ENCODE measurements at places on chromosomes 2 and 18. TPM values are rescaled to one million over a fixed set of nuclear protein-coding genes. Genes with fewer than 3 reads are reported as not detected.

Gene RASGRP3
- 14.1 TPM for total RNA-seq

Gene CHRNA1
- total RNA-seq, result not detected

Gene TGFA
- total RNA-seq, result 18.2 TPM

Gene TRAPPC12
- 72.7 TPM for total RNA-seq

Gene FAP
- 2.3 TPM for total RNA-seq

Gene VWA3B
- 2.8 TPM for total RNA-seq

Gene VIL1
- not detected for total RNA-seq

Gene GAD1
- 163 TPM for total RNA-seq

Gene IL1F10
- total RNA-seq, result not detected

Gene MYL12A
- total RNA-seq, result 63.0 TPM

Gene SETBP1
- 42.0 TPM for total RNA-seq

Gene DSG1
- 0.23 TPM for total RNA-seq

Gene ZBTB7C
- total RNA-seq, result 9.9 TPM

Gene SIX3
- 7.4 TPM for total RNA-seq

Gene CFC1
- total RNA-seq, result 9.2 TPM

Gene VIT
- total RNA-seq, result 0.23 TPM

Gene MYO7B
- under 0.01 TPM for total RNA-seq

Gene ABCB11
- total RNA-seq, result 1.2 TPM

Gene SERPINB13
- under 0.01 TPM for total RNA-seq

Gene SH3BP4
- total RNA-seq, result 20.5 TPM

Gene PAPOLG
- total RNA-seq, result 50.3 TPM

Gene DUSP19
- 10.6 TPM for total RNA-seq

Gene EFR3B
- 72.9 TPM for total RNA-seq

Gene UCN
- 0.92 TPM for total RNA-seq

Gene KCNJ3
- 15.9 TPM for total RNA-seq

Gene KCNJ13
- 9.2 TPM for total RNA-seq

Gene EPG5
- total RNA-seq, result 25.4 TPM

Gene IL36RN
- not detected for total RNA-seq

Gene CBLN2
- total RNA-seq, result 127 TPM

Gene KRTCAP3
- total RNA-seq, result 0.46 TPM

Gene CREB1
- total RNA-seq, result 86.0 TPM

Gene ALLC
- not detected for total RNA-seq

Gene MYCN
- 25.4 TPM for total RNA-seq

Gene CNRIP1
- total RNA-seq, result 80.5 TPM

Gene EMILIN1
- 6.2 TPM for total RNA-seq

Gene TUBA4B
- 1.2 TPM for total RNA-seq

Gene RND3
- 176 TPM for total RNA-seq

Gene DAW1
- 8.1 TPM for total RNA-seq

Gene PRSS56
- total RNA-seq, result 1.6 TPM

Gene ACKR3
- 12.7 TPM for total RNA-seq

Gene ESPNL
- 0.23 TPM for total RNA-seq

Gene PRKAG3
- not detected for total RNA-seq

Gene RBMS1
- 26.3 TPM for total RNA-seq

Gene MATN3
- 5.1 TPM for total RNA-seq

Gene IL36B
- total RNA-seq, result not detected

Gene GPR75
- 29.5 TPM for total RNA-seq

Gene GALNT14
- 20.5 TPM for total RNA-seq

Gene IHH
- total RNA-seq, result 0.69 TPM
